ENCODE measurements at places on chromosomes 3 and 15. TPM values are rescaled to one million over a fixed set of nuclear protein-coding genes. Genes with fewer than 3 reads are reported as not detected.

DNA sequence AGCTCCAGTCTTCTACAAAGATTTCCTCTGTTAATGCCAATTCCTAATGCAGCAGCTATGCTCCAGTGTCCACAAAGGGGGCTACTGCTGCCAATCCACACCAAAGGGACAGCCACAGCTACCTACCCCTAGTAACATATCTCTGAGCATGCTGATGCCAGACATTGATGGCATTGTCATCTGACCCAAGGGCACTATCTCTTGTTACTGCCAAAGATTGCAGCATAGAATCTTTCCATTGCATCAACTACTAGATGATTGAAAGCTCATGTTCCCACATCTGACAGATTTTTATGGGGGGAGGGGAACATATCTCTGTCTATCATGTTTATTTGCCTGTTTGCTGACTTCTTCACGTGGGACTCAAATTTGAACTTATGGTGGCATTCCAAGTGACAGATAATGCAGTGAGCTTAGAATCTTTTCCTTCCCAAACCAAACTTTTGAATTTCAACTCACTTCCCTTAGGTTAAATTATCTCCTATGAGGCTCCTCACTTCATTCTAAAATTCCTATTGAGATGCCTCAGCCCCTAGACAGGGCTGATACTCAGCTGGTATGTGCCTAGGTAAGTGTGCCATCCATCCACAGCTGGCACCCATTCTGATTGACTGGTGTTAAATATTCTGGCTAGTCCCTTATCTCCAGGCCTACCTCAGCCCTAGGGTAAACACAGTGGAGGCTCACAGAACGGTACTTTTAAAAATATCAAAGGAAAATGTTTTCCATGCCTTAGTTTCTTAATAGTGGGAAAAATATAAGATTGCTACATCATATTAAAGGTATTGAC, 100.3 kb downstream of the STRIT1 start:
- H3K36me3 ChIP-seq = no peaks in the 10 kb centered on the region
- H3K4me1 ChIP-seq = no peaks in the 10 kb centered on the region
- no peak overlapping the region for H3K27ac ChIP-seq
- no peak overlapping the region for H3K4me3 ChIP-seq
- peaks cover 1% of the 10 kb centered on the region for H3K27me3 ChIP-seq

DNA sequence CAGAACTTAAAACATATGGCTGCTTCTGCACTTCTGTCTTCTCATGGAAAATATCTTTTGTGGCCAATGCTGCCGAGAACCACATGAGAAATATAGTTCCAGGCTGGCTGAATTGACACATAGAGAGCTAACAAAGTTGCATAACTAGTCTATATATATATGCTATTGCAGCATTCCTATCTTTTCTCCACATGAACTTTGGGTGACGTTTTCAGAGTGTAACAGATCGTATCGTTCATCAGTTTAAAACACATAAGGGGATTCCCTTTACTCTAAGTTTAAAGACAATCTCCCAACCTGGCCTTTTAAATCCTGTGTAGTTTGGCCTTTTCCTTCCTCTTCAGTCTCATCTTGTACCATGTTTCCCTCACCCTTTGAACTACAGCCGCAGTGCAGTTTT, 394.2 kb upstream of the CBLB start:
- H3K4me3 ChIP-seq = no peak overlapping the region
- no peaks in the 10 kb centered on the region for H3K4me1 ChIP-seq
- H3K27me3 ChIP-seq = no peaks in the 10 kb centered on the region
- H3K36me3 ChIP-seq = no peaks in the 10 kb centered on the region
- no peak for DNase-seq
- no peak overlapping the region for H3K27ac ChIP-seq

DNA sequence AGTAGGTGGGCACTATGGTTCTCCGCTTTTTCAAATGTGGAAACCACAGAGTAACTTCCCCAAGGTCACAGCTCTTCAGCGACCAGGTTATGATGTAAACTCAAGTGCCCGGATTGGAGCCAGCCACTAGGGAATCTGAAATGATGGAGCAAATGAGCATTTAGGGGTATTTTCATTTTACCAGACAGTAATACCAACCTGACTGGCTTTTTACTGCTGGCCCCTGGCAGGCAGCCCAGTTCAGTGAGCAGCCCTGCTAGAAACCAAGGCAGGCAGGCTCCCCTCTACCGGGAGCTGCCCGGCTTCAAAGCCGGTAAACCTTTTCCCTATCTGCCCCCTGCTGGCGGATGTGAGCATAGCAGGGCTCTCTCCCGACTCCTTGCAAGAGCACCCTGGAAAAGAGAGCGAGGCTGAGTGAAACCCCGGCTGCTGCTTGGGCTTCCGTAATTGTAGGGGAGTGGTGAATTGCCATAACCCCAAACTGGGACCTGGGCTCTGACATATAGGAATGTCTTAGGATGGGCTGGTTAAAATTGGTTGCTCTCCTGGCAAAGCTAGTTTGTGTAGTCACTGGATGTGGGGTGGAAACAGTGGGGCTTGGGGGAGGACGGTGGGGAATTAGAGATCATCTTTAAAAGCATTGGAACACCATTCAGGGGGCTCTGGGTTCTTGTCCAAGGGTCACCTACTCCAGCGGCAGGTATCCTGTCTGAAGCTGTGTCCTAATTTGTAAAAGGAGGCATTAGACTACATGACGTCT, 98.0 kb upstream of the TNFAIP8L3 start:
- no peaks in the 10 kb centered on the region for H3K36me3 ChIP-seq
- no peaks in the 10 kb centered on the region for H3K4me1 ChIP-seq
- H3K27me3 ChIP-seq = peaks cover 47% of the 10 kb centered on the region
- H3K27ac ChIP-seq = no peak overlapping the region

Gene GTF2A2
- total RNA-seq = 86.3 TPM

Gene CHRNA5
- total RNA-seq = 1.2 TPM

DNA sequence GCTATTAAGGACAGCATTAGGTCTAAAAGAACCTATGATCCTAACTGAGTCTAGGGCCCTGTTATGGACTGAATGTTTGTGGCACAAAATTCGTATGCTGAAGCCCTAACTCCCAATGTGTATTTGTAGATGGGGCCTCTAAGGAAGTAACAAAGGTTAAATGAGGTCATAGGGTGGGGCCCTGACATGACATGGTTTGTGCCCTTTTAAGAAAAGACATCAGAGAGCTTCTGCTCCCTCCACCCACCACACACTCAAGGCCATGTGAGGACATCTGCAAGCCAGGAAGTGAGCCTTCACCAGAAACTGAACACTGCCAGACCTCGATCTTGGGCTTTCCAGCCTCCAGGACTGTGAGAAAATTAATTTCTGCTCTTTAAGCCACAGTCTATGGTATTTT, 49.2 kb downstream of the PHC3 start:
- H3K4me1 ChIP-seq = peaks cover 19% of the 10 kb centered on the region
- no peak for DNase-seq

DNA sequence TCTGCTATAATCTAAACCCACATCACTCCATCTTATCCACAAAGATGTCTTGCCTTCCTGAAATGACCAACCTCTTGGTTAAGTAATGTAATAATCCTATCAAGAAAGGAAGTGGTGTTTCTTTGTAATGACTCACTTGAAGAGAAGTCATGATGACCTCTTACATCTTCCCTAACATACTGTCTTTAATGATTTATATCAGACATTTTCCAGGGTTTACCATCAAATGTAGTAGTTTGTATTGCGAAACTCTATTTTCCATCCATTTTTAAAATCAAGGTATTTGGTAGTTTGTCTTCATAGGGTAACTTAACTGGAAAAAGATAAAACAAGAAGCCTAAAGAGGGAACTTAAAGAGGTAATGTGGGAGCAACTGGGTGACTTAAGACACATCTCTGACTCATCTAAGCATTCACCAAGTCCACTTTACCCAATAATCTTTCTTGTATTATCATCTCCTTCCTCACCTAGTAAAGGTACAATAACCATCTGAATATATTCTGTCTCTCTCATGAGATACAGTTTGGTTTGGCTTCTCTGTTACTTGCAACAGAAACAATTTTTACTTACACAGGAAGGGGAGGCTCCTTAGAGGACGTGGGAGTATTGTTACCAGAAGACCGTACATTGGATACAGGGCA, 5.7 kb upstream of the MAPK6 start:
- no peaks in the 10 kb centered on the region for H3K36me3 ChIP-seq
- no peak for DNase-seq
- H3K4me3 ChIP-seq = no peak overlapping the region

DNA sequence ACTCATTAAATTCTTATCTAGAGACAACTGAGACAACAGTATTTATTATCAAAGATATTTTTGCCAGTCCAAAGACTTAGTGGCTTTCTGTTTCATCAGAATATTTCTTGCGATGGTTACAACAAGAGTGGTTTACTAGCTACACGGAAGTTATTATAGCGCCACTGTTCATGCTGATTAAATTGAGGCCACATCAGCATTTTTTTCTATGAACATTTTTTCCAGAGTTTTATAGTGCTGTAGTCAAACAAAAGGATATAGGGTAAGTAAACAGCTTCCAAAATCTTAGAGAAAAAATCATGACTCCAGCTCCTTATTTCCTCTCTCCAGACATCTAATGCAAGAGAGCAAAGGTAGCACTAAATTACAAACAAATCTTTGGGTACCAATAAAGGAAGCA, 1264.4 kb downstream of the ZPLD1 start:
- no peaks in the 10 kb centered on the region for H3K36me3 ChIP-seq
- no peak overlapping the region for H3K4me3 ChIP-seq
- no peaks in the 10 kb centered on the region for H3K4me1 ChIP-seq
- no peaks in the 10 kb centered on the region for H3K27me3 ChIP-seq
- no peak for DNase-seq
- H3K27ac ChIP-seq = no peak overlapping the region

- no peaks in the 10 kb centered on the region for H3K4me1 ChIP-seq
- H3K27me3 ChIP-seq = peaks cover 80% of the 10 kb centered on the region
- DNase-seq = no peak
- H3K36me3 ChIP-seq = no peaks in the 10 kb centered on the region
- no peak overlapping the region for H3K4me3 ChIP-seq
Measured at GRCh38 chr15:94600505-94600904, 369.1 kb downstream of the MCTP2 start.

Gene SEMA7A
- total RNA-seq = 15.8 TPM

DNA sequence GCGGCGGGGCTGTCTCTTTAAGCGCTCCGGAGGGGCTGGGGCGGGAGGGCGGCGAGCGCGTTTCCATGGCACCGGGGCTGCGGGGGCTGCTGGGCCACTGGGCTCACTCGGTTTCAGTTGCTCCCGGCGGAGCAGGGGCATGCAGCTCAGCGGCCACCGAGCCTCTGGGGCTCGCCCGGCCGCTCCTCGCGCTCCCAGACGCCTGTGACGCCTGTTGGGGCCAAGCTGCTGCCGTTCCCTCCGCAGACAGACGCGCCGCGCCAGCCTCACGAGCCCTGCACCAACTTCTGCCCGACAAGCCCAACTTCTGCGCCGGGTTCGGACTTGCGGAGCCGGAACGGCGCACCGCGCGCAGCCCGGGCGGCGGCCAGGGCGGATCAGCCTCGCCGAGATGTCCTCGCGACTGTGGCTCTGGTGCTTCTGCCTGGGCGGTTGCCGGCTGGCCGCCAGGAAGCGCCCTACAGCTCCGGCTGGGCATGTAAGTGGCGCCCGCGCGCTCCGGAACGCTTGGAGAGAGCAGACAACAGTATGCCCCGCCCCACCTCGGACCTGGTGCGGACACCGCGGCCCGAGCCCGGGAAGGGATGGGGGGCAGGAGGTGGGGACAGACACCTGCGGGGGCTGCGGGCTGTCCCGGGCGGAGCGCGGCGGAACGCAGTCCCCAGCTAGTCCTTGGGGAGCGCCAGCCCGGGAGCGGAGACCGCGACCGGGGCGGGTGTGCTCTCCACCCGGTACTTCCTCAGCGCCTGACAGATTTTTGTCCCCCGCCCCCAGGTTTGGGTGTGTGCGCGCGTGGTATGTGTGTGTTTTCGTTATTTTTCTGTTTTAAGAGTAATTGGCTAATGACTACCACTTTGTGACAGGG, 154.1 kb upstream of the GOLIM4 start:
- no peaks in the 10 kb centered on the region for H3K36me3 ChIP-seq
- H3K27me3 ChIP-seq = peaks cover 55% of the 10 kb centered on the region
- peak overlapping the region; percentile 66 for H3K4me3 ChIP-seq
- peaks cover 12% of the 10 kb centered on the region for H3K4me1 ChIP-seq

DNA sequence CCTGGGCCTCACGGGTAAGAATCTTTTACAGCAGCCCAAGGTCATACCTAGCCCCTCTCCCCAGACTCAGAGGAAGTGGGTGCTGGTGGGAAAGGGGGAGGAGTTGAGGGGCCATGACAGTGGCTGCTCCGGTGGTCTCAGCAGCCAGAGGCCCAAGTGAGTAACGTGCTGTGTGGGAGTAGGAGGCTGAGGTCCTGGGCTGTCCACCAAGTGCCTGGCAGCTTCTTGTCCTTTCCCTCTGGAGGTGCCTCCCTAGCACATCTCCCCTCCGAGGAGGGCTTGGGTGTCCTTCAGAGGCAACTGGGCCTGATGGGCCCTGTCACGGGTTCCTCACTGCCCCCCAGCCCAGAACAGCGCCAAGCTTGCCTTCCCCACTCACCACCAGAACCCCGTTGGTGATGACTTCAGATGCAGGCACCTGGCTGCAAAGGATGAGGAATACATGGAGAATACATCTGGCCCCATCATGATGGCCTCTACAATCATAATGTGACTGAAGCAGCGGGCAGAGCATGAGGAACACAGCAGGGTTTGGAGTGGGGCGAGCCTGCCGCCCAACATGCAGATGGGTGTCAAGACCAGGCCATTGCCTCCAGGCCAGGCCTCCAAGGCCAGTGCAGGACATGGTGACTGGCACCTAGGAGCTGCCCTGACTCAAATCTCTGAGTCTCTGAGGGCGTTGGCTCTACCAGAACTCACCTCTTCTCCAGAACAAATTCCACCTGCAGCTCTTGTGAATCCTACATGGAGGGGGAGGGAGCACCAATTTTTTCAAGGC, 3.3 kb downstream of the PLA2G4F start:
- H3K4me1 ChIP-seq = no peaks in the 10 kb centered on the region
- DNase-seq = peak; percentile 21
- no peak overlapping the region for H3K4me3 ChIP-seq
- H3K27ac ChIP-seq = no peak overlapping the region
- H3K27me3 ChIP-seq = no peaks in the 10 kb centered on the region
- no peaks in the 10 kb centered on the region for H3K36me3 ChIP-seq

DNA sequence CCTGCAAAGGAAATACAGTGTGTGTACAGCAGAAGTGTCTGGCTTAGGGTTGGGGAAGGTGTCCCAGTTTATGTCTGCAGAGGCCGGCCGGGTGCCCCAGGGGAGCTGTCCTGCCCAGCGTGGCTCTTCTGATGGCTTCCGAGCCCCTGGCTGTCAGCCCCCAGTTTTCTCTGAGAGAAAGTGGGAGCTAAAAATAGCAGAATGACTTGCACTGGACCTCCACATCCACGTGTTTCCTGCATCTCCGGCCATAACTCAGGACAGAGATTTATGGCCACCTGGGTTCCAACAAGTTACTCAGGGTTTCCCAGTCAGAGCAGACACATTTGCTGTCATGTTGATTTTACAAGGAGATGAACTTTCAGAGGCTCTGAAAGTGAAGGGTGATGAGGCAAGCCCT, 192.0 kb downstream of the ATP10A start:
- DNase-seq = no peak
- H3K4me3 ChIP-seq = no peak overlapping the region
- H3K36me3 ChIP-seq = peaks cover 3% of the 10 kb centered on the region
- peaks cover 23% of the 10 kb centered on the region for H3K27me3 ChIP-seq

Gene SLC6A1
- total RNA-seq = not detected
